ENCODE measurements at places on chromosomes 5 and 9.

GRCh38 chr5:8961956-8962355 lies 583.9 kb downstream of the SEMA5A start:
- DNase-seq: no peak

DNA sequence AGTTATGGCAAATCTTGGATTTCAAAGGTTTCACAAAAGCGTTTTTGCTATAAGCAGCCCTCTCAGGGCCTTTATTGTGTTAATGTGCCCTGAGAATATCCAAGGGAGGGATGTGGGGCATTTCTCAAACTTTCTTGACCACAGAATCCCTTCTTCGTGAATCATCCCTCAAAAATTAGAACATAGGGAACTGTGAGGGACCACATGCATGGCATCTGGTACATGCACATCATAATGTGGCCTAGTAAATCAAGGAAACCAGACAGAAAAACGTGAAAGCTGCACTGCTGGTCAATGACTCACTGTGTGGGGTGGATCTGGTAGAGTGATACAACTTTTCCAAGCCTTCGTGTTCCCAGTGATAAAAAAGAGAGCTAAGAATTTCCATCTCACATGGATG lies 22.4 kb downstream of the DDX31 start:
- DNase-seq: no peak

DNA sequence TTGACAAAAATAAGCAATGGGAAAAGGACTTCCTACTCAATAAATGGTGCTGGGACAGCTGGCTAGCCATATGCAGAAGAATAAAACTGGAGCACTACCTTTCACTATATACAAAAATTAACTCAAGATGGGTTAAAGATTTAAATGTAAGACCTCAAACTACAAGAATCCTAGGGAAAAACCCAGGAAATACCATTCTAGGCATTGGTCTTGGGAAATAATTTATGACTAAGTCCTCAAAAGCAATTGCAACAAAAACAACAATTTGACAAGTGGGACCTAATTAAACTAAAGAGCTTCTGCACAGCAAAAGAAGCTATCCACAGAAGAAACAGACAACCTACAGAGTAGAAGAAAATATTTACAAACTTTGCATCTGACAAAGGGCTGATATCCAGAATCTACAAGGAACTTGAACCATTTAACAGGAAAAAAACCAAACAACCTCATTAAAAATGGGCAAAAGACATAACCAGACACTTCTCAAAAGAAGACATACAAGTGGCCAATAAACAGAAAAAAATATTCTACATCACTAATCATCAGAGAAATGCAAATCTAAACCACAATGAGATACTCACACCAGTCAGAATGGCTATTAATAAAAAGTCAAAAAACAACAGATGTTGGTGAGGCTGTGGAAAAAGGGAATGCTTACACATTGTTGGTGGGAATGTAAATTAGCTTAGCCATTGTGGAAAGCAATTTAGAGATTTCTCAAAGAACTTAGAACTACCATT lies 75.2 kb upstream of the CPEB4 start:
- no peak for DNase-seq

DNA sequence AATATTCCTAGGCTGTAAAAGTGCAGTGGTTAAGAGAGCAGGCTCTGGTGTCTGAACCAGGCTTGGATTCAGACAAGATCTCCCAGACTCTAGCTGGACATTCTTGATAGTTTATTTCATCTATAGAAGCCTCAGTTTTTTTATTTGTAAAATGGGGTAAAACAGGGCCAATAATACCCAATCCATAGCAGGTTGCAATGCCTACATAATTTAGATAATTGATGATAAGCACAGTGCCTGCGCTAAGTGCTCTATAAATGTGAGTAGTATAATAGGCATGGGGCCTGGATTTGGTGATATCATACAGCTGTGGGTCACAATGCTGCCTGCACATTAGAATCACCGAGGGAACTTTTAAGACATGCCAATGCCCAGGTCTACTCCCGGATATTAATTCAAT lies 603.5 kb downstream of the ISL1 start:
- no peak for DNase-seq

- DNase-seq: no peak
Measured at GRCh38 chr5:642481-642880, 30.3 kb downstream of the CEP72 start.

GRCh38 chr5:169765176-169765996 lies 128.3 kb downstream of the DOCK2 start:
- DNase-seq: no peak

DNA sequence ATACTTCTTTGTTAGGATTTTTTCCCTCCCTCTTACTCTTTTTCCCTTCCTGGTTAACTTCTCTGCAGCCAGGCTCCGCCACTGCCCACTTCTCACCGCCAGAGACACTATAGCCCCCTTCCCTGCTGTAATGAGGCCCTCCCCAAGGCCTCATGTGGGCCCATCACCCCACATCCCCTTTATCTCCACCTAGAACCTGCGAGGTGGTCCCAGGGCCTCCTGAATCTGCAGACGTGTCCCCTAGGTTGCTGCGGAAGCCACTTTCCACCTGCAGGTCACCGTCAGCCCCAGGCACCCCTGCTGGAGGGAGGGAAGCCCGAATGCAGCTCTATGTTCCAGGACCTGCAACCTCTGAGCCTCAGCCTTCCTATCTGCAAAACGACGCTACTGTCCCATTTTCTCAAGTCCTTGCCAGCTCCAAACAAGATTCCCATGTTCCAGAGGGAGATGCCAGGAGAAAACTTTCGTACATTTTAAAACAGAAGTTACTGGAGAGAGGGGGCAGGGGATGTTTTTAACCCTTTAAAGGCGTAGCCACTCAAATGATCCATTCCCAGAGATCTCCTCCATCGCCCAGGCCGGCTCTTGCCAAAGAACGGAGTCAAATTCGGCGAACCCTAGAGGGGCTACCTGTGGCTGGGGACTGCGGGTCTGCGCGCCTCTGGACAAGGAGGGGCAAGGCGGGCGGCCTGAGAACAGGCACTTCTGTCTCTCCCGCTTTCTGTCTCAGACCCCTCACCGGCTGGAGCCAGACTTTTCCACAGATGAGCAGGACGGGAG lies 929 bp downstream of the SH3PXD2B start:
- DNase-seq: no peak

GRCh38 chr5:128870923-128871322 lies 94.4 kb upstream of the SLC27A6 start:
- no peak for DNase-seq
